Stimulated activated CD4-positive, alpha-beta T cell treated with anti-CD3 and anti-CD28 coated beads, Interleukin-2, amount 100 ng/mL, for 4 hours (primary cell): ENCODE measurements at places on chromosomes 5 and 9.

DNA sequence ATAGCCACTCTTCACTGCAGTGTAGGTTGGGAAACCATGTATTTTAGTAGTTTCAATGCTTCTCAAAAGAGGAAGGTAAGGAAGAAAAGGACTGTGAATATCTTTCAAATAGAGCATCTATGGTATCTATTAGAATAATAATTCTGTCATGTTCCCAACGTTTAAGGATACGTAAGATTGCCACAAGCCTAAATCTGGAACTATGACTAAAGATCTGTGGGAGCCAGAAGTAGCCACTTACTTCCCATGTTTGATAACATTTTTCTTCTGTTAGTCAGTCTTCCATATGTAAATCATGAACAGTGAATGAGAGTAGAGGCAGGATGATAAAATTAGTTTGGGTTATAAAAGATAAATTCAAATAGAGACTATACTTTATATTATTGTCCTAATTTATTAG is 16.3 kb upstream of the MROH2B start:
- no peak for DNase-seq

DNA sequence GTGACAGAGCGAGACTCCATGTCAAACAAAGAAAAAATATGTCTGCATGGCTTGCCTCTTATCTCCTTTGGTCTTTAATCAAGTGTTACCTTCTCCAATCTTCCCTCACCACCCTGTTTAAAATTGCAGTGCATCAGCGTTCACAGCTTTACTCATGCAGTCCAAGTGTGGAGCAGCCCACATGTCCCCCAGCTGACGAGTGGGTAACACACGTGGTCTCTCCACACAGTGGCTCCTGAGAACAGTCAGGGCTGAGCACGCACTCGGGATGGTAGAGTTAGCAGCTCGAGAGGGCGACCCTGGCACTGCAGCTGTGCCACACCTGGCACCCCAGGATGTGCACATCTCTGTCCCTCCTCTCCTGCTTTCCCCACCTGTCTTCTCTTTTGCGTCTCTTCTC is 25.9 kb upstream of the CFAP157 start:
- no peak for DNase-seq

DNA sequence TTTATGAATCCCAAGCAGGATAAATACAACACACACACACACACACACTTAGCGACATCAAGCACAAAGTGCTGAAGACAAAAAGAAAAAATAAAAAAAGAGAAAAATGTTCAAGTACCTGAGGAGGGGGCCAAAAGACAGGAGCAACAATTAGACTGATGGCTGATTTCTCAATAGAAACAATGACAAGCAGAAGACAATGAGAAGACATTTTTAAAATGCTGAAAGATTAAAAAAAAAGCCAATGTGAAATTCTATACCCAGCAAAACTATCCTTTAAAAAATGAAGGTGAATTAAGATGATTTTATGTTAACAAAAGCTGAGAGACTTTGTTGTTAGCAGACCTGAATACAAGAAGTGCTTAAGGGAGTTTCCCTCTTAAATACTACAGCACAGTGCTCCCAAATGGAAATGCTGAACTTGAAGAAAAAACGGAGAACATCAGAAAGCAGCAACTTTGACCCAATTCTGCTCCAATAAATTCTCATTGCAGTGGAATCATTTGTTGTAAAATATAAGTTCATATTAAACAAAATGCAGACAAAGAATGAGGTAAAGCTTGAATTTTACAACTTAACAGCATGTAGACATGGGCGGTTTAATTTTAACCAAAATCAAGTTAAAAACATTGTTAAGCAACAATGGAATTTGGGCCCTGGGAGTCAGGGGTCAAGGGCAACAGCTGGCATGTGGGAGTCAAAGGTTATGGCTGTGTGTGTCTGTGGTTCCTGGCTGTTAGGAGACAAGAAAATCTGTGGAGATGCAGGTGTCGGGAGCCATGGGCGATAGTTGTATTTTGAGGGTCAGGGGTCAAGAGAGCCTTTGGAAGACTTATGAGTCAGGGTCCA is 776 bp upstream of the RANBP17 start:
- no peak for DNase-seq

DNA sequence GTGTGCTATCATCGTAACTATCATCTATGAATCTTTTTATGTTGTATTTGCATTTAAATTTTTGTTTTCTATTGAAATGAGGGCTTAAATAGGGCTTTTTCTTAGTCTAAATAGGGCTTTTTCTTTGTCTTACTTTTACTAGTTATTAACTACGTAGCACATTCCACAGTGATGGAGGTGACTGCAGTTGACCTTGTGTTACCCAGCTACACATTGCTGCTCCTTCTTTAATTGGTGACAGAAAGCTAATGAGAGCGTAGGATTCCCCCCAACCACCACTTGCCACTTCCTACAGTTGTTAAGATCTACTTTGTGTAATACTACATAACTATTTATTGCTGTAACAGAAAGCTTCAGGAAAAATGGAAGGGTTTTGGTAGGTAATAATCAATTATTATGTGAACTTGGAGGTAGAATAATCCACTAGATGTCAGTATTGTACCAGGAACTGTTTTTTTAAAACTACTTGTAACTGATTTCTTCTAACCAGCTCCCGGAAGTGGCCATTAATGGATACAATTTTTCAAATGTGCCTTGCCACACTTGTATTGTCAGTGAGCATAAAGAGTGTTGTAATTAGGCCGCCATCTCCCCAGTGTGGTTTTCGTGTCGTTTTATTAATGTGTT is 18.0 kb downstream of the MTRR start:
- no peak for DNase-seq

GRCh38 chr9:97773091-97773490 is 76.0 kb upstream of the XPA start:
- no peak for DNase-seq

GRCh38 chr5:149466457-149466972 is 84.7 kb downstream of the CSNK1A1 start:
- no peak for DNase-seq

- DNase-seq: no peak
Observed at GRCh38 chr9:77417566-77417965, 230.6 kb downstream of the GNA14 start.

DNA sequence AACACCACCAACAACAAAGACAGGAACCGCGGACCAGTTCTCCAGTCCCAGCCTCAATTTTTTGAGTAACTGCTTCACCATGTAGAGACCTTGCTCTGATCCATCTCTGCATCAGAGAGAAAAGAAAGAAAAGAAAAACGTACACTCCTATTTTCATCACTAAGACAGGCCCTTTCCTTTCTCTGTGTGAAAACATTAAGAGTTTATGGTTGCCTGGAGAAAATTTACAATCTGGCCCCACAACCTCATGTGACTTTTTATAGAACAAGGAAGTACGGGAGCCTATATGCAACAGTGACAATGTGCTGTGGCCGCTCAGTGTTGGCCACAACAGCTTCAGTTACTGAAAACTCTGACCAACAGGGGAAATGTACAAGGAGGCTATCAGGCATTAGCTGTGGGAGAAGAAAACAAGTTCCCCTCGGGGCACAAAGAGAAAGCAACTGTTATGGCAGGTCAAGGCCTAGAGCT is 272.9 kb upstream of the PTGER4 start:
- DNase-seq: no peak

GRCh38 chr5:90845723-90846554 is 287.3 kb downstream of the ADGRV1 start:
- no peak for DNase-seq

DNA sequence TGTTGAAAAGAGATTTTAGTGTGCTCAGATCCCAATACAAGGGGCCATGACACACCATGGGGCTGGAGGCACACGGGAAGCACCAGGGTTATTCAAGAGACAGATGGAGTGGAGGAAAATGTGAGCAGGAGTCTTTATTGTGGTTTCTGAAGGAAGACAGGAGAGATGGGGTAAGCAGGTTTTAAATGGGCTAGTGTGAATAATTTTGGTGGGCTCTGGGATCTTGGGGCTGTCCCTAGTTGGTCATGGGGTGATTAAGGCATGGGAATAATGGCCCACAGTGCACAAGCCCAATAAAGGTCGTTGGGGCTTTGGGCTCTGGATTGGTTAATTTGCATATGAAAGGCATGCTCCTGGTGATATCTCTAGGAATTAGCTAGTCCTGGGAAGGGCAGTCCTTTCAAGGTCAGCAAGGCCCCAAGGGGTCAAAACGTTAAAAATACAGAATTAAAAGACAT is 3.6 kb upstream of the SCGB3A2 start:
- no peak for DNase-seq

DNA sequence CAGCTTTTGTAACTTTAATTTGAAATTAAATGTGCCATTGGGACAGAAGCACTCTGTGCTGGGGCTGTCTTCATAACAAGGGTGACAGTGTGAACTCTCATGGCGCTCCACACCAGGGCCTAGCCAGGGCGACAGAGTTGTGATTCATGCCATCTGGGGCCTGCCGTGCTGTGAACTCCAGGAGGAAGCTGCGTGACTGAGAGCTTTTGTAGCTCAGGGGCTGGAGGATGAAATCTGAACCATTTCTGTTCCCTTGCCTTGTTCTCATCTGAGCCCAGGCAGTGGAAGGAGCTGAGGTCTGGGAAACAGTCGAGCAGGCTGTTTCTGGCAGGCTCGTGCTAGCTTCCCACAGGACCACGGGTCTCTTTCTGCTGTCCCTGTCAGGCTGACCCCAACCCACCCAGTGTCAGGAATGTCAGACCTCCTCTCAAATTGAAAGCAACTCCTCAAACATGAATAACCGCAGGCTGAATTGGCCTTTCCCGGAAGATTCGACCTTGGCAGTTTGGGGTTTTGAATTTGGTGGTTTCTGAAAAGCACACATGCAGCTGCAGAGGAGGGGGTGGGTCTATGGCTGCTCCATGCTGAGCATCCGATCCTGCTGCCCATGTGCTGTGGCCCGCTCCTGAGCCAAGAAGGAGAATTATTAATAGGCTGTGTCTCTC is 69.2 kb upstream of the RPS23 start:
- DNase-seq: no peak

GRCh38 chr5:110824936-110825441 is 86.2 kb downstream of the SLC25A46 start:
- DNase-seq: no peak

- DNase-seq: no peak
Observed at GRCh38 chr5:11467588-11467987, 436.7 kb downstream of the CTNND2 start.

DNA sequence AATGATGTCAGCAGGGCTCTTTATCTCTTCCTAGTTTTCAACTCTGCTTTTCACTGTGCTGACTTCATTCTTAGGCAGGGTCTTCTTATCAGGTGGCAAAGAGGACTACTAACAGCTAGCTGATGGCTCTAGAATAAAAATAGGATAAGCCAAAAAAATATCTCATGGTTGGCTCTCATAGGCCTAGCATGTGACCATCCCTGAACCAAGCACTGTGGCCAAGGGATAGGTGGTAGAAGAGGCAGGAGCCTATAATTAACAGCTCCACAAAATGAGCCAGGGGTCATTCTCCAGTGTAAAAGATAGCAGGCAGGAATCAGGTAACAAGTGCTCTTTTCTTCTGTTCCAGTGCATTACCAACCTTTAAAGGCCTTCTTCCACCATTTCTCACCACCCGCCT is 21.1 kb downstream of the ANKDD1B start:
- DNase-seq: no peak

GRCh38 chr5:157057459-157058370 is 1.2 kb downstream of the HAVCR1 start:
- no peak for DNase-seq

DNA sequence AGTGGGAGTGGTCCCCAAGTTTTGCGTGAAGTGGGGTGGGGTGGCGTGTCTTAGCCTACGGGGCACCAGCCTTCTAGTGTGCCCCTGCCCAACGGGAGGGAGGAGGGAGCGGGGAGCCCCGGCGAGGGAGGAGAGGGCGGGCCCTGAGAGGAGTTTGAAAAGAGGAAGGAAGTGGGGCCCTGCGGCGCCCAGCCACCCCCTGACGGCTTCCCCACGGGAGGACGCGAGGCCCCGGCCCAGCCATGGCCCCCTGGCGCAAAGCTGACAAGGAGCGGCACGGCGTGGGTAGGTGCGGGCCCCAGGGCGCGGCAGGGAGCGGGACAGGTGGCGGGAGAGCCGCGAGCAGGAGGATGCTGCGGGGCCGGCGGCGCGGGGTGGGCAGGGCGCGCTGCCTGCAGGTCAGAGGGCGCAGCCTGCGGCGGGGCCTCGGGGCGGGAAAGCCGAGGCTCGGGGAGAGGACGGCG is at the start of gene DOCK2:
Gene DOCK2 (plus strand): TSS at position 191 of the 464 bp plus-strand sequence. CDS start 52 bp downstream, at position 243.
- peak; percentile 47 for DNase-seq

- DNase-seq: no peak
Observed at GRCh38 chr9:32247168-32247567, 137.3 kb upstream of the ACO1 start.

DNA sequence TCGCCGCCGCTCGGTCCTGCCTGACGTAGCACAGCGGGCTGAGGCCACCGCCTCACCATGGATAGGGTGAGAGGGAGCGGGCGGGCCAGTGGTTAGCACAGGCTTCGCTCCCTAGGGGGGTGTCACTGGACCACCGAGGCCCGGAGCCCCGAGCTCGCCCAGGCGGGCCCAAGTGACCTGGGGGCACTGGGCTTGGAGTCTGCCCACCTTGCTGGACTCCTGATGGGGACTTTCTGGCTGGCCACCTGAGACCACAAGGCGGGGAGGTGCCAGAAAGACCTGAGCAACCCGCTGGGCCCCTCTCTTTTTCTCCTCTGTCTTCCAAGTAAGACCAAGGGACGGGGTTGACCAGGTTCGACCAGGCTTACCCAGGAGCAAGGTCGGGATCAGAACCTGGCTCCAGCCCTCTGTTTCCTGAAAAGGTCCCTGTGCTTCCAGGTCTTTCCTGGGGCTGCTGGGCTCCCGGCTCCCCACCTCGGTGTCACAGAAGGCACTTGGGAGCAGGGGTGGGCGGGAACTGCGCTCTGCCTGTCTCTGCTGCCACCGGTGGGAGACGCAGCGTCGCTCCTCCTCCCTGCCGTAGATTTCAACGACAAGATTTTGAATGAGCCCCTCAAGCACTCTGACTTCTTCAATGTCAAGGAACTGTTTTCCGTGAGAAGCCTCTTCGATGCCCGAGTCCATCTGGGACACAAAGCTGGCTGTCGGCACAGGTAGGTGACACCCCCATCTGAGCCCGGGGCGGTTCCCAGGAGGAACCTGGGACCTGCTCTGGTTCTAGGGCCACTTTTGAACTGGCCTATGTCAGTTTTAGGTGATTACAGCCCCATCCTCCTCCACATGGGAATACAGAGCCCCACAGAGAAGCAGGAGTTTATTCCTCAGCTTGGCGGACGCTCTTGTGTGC is 1.0 kb downstream of the MRPS2 start:
- no peak for DNase-seq

DNA sequence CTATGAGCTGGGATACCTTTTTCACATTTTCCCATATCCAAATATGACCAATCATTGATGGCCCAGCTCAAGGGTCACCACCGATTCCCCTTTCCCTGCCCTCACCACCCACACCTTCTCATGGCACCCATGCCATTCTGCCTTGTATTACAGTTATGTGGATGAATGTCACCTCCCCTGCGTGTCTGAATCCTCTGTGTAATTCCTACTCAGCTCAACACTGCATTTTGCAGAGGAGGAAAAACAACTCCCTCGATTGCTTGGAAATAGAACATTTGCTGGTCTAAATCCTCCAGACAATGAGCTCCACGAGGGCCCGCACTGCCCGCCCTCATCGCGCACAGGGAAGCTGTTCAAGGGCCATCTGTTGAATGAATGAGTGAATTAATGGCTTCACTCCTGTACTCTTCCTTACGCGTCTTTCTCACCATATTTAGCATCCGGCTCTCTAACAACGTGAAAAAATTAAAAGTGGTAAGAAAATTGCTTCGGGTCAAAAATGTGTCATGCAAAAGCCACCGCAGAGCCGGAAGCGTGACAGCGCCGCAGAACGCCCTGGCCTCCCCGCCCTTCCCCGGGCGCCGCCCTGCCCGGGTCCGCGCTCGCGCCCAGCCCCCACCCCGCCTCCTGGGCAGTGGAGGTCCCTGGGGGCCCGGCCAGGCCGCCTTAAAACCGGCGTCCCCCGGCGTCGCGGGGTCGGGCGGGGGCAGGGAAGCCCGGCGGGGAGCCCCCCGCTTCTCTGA is 704 bp downstream of the SUSD1 start:
- peak; percentile 57 for DNase-seq
